ENCODE measurements at places on chromosomes 11 and 22.
A peak's percentile ranks its signal among the peaks of the same experiment; 100 is the strongest.

GRCh38 chr11:68334923-68335322, 22.5 kb downstream of the LRP5 start:
- no peak for DNase-seq

DNA sequence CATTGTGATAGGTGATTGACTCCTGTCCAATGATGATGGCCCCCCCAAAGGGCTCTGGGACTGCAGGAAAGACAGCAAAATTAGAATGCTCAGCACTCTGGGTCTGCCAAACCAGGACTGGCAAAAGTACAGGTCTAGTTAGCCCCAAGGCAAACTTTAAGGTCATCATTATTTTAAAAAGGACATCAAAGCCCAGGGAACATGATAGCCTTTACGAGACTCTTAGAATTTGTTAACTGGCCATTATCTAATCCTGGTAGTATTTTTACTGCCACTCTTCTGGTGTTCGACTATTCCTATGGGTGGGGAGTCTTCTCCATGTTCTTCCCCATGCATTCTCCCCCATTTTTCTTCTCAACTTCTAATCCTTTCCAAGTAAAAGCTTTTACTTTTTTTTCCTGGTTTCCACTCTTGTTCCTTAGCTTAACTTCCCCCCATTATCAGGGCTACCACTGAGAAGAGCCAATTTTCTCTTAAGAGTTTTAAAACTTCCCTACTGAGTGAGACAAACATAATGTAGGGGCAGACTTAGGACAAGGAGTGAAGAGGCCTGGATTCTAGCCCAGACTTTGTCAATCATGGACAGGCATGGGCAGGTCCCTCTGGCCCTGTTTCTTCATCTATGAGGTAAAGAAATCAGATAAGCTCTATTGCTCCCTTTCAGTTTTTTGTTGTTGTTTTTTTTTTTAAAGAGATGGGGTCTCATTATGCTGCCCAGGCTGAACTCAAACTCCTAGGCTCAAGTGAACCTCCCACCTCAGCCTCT, 7.1 kb downstream of the DDB1 start:
- DNase-seq, result no peak

GRCh38 chr11:12832480-12833224, 158.4 kb downstream of the TEAD1 start:
- no peak for DNase-seq

DNA sequence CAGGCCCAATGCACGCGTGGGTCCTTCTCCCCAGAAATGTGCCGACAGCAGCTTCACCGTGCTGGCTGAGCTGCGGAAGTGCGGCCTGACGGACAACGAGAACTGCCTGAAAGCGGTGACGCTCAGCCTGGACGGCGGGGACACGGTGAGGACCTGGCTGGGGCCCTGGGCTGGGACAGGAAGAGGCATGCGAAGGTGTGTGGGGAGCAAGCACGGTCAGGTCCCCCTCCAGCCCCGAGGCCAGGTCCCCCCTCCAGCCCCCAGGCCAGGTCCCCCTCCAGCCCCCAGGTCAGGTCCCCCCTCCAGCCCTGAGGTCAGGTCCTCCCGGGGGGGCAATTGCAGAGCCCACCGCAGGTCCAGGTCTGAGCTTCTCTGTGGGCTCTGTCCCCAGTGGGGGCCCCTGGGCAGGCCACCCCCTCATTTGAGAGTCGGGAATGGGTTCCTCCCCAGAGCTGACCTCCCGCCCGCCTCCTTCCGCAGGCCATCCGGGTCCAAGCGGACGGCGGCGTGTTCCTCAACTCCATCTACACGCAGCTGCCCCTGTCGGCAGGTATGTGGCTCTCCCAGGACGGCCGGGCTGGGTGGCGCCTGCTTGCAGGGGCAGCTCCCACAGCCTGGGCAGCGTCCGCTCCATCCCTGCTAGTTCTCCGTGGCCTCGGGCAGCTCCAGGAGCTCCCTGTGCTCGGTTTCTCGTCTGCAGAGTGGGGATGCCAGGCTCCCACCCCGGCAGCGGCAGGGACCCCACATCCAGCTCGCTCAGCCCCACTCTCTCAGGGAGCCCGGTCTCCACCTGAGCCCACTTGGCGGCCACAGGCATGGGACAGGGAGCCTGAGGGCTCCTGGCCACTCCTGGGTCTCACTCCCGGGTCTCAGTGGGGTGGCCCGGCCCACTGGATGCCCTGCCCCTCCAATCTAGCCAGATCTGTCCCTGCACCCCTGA, 7.9 kb downstream of the MUC5B start:
- no peak for DNase-seq

DNA sequence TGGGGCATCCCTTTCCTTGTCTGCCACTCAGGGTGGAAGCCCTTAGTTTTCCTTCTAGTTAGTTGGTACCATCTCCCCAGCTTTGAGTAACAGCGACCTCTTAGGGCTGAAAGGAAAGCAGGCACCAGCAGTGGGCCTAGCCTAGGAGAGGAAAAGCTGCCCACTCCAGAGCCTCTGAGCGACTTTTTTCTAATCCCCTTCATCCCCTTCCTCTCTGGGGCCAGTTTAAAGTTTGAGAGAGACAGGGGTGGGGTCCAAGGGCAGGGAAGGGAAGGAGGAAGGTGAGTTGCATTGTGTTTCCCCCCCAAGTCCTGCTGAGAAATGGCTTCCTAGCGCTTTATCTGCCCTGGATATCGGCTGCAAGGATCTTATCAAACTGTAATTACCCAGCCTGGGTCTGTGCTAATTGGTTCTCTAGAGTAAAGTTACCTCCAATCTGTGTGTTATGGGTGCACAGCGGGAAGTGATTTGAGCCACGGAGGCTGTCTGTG, 573.9 kb upstream of the CADM1 start:
- DNase-seq, result no peak

GRCh38 chr11:107268977-107269376, 188.6 kb downstream of the CWF19L2 start:
- no peak for DNase-seq

DNA sequence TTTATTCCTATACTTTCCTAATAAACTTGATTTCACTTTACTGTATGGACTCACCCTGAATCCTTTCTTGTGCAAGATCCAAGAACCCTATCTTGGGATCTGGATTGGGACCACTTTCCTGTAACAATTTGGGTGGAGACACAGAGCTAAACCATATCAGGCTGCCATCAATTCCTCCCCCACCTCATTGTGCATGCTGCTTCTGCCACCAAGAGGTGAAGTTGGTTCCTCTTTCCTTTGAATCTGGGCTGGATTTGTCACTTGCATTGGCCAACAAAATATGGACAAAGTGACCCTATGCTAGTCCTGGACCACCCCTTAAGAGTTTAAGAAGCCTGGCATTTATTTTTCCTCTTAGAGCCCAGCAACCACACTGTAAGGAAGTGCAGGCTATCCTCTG, 39.4 kb upstream of the CEP295 start:
- no peak for DNase-seq

GRCh38 chr11:118436639-118437207, 431 bp downstream of the KMT2A start:
- no peak for DNase-seq

DNA sequence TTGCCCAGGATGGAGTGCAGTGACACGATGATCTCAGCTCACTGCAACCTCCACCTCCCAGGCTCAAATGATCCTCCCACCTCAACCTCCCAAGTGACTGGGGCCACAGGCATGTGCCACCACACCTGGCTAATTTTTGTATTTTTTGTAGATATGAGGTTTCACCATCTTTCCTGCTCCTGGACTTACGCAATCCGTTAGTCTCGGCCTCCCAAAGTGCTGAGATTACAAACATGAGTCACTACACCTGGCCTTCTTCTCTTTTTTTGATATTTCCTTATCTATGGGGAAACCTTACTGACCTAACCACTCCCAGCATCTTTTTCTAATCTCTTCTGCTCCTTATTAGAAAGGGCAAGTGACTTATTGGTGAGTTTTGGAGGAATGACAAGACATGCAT, 121.7 kb upstream of the CHORDC1 start:
- no peak for DNase-seq

- peak; percentile 94 for DNase-seq
Observed at GRCh38 chr22:50469377-50470305, 5.2 kb downstream of the SBF1 start.

DNA sequence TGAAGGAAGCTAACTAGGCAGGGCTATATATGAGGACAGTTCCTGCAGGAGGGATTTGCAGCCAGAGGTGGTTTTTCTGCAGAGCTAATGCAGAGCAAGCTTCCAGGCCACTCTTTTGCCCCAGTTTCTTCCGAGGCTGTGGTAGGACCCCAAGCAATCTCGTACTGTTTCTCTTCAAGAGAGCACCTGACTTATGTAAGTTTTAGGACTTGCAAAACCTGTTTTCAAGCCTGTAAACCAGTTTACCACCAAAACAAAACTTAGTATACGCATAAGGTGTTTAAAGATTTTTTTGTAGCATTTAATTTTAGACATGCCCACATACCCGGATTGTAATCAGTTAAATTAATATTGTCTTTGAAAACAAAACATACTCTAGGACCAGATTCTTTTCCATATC, 7.7 kb upstream of the APLP2 start:
- no peak for DNase-seq

GRCh38 chr11:477052-477715, 27.1 kb downstream of the PTDSS2 start:
- no peak for DNase-seq
